ENCODE measurements at places on chromosomes 2 and 18.

GRCh38 chr18:41870817-41871216 lies 84.2 kb upstream of the PIK3C3 start:
- DNase-seq: no peak

- DNase-seq: no peak
These were observed 359.1 kb downstream of the MEIS1 start for GRCh38 chr2:66794070-66794469.

DNA sequence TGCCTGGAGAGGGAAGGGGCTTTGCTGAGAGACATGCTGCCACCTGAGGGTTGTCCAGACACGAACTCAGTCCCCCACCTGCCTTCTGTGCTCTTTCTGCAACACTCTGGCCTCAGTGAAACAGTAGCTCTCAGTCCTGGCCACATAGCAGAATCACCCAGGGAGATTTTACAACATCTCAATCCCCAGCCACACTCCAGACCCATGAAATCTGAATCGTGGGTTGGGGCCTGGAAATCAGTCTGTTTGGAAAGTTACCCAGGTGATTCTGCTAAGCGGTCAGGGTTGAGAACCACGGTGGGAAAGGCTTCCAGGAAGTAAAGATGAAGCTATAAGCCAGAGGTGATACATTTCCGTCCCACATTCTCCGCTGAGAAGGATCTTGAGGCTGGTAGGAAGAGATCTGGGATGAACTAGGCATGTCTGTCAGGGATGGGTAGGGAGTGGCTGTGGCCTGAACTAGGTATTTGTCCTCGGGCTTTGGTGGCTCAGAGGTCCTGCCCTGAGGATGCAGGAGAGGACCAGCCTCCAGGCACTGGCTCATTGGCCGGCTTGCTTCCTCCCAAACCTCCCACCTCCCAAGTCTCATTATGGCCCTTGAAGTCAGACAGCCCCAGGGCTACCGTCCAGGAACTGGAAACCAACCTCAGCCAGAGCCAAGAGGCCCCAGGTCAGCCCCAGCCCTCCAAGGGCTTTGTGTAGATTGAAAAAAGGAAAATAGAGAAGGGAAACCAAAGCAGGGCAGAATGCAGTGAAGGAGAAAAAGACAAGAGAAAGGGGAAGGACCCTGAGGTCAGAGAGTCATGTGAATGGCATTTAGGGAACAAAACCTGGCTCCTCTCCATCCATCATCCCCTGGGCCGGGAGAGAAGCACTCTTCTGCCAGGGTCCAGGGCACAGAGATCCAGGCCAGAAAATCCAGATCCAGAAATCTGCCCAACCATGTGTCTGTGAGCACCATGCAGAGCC lies 119.6 kb downstream of the ZFP36L2 start:
- no peak for DNase-seq

DNA sequence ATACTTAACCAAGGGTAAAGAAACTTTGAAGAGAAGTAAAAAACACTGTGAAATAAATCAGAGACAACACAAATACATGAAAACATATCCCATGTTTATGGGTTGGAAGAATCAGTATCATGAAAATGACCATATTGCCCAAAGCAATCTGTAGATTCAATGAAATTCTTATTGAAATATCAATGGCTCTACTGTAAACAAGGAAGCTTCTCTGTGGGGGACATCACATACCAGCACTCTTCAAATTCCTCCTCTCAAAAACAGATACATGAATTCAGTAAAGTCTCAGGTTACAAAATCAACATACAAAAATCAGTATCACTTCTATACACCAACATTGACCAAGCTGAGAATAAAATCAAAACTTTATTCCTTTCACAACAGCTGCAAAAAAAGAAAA lies 63.5 kb upstream of the CNTNAP5 start:
- DNase-seq: no peak

GRCh38 chr2:13694673-13695072 lies 937.8 kb upstream of the LRATD1 start:
- DNase-seq: no peak

DNA sequence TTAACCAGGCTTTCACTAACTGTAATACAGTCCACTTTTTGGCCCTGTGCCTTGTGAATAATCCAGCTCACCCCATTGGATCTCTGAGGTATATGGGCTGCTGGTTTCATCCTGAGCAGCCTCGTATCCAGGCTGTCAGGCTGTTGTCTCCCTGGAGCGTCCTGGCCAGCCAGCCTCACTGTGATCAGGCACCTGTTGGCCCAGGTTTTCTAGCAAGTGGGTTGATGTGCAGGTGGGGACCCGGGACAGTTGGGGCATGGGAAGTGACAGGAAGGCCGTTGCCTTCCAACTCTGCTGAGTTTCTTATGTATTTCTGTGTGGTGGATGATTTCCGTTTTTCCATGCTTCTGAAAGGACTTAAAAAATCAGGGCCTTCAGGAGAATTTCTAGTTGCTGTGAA lies 132.4 kb downstream of the ACOXL start:
- DNase-seq: no peak

All from prostate gland (tissue), 2 donors.